NCI-H1930 (cell line): ENCODE measurements at places on chromosomes 16 and 17.

- no peak for DNase-seq
Observed at GRCh38 chr17:64546716-64547115, 39.9 kb downstream of the CEP95 start.

- DNase-seq: no peak
Observed at GRCh38 chr16:65786916-65787315, 579.6 kb upstream of the CDH5 start.

DNA sequence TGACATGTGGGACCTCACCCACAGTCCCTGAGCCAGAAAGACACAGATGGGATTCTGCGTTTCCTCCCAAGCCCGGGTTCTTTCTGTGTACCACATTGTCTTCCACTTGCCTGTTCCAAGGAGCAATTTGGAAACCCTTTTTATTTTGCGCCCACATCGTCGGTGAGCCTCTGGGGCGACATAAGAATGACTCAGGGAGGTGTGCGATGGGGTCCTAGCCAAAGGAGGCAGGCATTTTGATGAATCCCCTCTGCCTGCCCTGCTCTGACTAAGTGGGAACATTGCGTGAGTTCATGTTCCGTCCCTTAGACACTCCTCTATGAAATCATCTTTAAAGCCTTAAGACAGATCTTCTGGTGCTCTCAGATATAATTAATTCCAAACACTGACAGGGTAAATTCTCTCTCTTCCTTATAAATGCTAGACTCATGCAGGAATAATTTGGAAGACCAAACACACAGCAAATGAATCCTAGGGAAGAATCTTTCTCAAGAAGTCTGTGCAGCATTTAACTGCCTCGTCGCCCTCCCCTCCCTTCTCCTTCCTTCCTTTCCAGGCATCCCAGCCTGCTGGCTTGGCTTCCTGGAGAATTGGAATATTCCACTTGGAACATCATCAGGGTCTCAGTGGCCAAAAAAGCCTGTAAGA lies 52.7 kb upstream of the FOXF1 start:
- DNase-seq: no peak

- no peak for DNase-seq
Observed at GRCh38 chr17:73910821-73911515, 266.7 kb upstream of the SDK2 start.

DNA sequence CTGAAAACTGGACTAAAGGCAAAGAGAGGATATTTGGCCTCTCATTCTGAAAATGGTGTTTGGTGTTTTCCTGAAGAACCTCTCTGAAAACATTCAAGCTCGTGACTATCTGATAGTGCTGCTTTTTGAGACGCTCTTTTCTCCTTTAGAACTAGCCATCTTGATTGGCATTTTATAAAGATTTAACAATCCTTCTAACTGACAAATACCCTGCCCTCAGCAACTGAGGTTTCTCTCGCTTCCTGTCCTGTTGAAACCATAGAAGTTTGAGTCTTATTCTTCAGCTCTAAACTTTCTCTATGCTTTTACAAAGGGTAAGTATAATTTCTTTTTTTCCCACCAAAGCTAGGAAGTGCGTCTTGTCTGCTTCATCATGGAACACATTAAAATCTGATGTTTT lies 13.3 kb downstream of the CNEP1R1 start:
- DNase-seq: no peak

DNA sequence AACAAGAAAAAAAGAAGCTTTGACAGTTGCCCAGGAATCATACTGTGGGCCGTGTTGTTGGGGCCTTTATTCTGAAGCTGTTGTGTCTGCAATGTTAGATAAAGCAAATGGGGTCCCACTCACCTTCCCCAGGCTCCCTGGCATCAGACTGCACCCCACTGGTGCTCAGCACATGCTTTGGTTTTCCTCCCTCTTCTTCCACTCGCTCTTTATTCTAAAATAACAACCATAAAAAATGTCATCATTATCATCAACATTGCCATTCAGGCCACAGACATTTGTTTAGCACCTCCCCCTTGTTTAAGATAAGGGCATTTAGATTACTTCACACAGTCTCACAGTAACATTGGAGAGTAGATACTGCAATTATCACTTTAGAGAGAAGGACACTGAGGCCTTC lies 8.2 kb downstream of the MYLK3 start:
- no peak for DNase-seq

- no peak for DNase-seq
Observed at GRCh38 chr16:1877804-1878203, 5.8 kb upstream of the MEIOB start.

GRCh38 chr17:49603238-49603637 lies 27.6 kb downstream of the NXPH3 start:
- DNase-seq: no peak
